Suprapubic skin (tissue), 4 donors: ENCODE measurements at places on chromosomes 7 and 10.
A peak's percentile ranks its signal among the peaks of the same experiment; 100 is the strongest.

GRCh38 chr7:68058014-68058413, 1061.4 kb downstream of the TYW1 start:
- DNase-seq = no peak

- DNase-seq = no peak
Measured at GRCh38 chr7:46034056-46034768, 113.1 kb upstream of the IGFBP3 start.

DNA sequence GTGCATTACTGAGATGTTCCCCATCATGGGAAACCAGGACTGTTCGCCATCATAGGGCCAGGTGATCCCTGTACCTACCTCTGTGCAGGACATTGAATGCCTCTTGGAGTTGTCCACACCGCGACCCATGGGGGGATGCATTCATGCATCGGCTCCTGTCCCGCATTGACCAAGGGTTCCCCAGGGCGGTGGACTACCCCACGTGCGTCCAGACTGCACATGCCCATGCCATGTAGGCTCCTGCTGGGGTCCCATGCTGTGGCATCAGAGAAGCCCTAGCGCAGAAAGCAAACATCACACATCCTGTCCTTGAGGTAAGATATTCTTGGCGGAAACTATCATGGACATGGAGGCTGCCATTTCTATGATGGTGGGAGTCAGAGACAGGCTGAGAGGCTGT, 121.6 kb upstream of the UNC5B start:
- peak; percentile 56 for DNase-seq

- no peak for DNase-seq
Measured at GRCh38 chr10:49512121-49512809, 26.7 kb downstream of the ERCC6 start.

GRCh38 chr10:68156373-68157185, 47.3 kb downstream of the MYPN start:
- no peak for DNase-seq

GRCh38 chr10:128277267-128277840, 151.1 kb upstream of the MKI67 start:
- no peak for DNase-seq

DNA sequence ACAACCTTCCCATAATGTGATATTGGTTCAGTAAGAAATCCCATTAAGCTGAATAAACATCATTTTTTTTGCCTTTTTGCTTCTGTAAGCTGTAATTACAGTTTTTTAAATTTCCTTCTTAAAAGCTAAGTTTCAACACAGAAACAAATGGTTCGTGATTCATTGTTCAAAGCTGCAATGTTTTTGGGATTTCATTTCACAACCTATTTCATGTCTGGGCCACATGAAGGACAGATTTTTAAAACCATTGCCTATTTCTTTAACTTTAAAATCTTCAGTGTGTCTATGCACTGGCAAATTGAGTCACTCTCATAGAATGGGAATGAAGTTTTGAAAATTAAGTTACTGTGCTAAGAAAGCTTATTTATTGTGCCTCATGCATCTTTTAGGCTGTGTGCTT, 66.9 kb downstream of the TFPI2 start:
- no peak for DNase-seq
